ENCODE measurements at places on chromosomes 5 and 9. TPM values are rescaled to one million over a fixed set of nuclear protein-coding genes. Genes with fewer than 3 reads are reported as not detected.
A peak's percentile ranks its signal among the peaks of the same experiment; 100 is the strongest.

- no peak for DNase-seq
Observed at GRCh38 chr5:169013208-169013728, 287.7 kb downstream of the SLIT3 start.

GRCh38 chr5:131256507-131256823 is 7.4 kb upstream of the CDC42SE2 start:
- DNase-seq = no peak

GRCh38 chr5:139747583-139748504 is 47.8 kb upstream of the PSD2 start:
- peak; percentile 77 for DNase-seq

GRCh38 chr9:81858657-81859430 is 69.4 kb upstream of the SPATA31D4 start:
- DNase-seq = no peak

DNA sequence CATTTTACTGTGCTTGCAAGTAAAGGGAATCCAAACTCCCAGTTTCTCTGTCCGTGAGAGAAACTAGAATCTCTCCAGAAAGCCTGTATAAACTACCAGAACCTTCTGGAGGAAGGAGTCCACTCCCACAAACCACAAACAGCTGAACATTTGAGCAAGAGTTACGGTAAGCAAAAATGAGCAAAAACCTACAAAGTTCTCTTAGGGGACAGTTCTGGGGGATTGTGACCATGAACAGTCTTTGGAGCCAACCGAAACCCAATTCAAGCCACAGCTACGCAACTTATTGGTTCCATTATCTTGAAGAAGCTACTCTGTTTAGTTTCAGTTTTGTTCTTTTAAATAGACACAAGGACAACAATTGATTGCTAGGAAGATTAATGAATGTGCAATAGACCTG is 330.6 kb downstream of the ASTN2 start:
- no peak for DNase-seq

DNA sequence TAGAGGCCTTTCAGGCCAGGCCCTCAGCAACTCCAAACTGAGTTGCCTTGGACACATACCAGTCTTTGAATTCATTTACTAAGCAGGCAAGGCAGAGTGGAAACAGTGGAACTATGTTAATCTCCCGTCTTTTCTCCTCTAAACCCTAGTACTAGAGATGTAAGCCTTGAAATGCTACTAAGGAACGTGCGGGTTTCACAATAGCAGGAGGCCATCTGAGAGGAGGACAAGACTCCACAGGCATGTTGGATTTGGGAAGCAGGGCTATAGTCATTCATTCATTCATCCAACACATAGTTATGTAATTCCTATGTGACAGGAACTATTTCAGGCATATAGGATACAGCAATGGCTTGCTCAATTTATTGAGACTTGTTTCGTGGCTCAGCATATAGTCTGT is 3.3 kb upstream of the OCLN start:
- no peak for DNase-seq

GRCh38 chr9:129289883-129290282 is 111.8 kb upstream of the IER5L start:
- DNase-seq = no peak

DNA sequence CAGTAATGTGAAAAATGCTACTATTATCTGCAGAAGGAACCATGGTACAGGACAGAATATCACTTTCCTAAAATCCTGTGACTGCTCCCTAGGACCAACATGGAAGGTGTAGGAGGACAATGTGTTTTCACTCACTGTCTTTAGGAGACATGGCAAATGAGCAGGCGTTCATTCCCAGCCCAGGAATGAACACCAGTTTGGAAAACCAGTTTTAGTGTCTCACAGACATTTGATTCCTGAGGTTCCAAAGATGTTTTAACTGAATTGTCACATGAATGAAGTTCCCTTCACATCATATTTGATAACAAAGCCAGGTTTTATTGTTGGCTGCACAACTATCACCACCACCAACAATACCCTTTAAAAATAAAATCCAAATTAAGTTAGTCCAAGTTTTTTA is 178.2 kb downstream of the ENC1 start:
- no peak for DNase-seq

DNA sequence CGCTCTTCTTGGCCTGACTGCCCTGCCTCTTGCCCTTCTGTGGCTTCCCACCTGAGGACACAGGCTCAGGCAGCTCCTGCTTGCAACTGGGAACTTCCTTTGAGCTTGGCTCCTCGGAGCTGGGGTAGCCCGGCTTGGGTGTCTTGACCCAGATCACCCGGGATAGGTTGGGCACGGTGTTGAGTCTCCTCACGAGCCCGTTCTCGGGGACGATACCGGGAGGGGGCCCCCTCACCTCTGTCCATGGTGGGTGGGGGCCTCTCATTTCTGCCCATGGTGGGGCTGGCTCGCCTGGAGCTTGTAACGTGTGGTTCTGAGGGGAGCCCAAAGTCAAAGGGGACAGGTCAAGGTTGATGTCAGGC is 7.8 kb upstream of the DDX41 start:
- no peak for DNase-seq

DNA sequence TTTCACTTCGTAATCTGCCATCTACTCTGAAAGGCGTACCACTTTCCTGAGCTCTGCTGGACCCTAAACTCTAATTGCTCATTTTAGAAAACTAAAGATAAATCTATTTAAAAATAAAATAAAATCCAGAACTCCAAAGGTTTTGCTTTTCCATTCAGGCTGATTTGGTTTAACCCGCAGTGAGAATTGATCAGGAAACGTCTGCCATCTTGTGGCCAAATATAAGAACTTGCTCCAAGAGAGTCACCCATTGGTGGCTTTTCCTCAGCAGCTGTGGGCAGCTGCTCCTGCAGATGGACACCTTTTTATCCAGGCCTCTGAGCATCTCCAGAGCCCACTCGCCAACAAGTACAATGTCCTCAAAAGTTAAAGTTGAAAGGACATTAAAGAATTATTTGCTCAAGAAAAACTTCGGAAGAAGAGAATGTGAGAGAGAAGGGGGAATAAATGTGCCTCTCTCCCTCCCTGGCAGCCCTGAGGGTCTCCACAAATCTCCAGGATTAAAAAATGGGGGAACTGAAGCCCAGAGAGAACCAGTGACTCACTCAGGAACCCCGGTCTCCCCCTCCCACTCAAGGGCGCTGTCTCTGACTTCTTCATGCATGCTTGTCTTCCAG is 4.1 kb downstream of the SAXO1 start:
- peak; percentile 68 for DNase-seq

The CDC14B gene
- total RNA-seq = 5.8 TPM

The TAF11L3 gene
- total RNA-seq = not detected

The SHOC1 gene
- total RNA-seq = not detected

The RAB3C gene
- total RNA-seq = not detected

The TICAM2 gene
- 2.1 TPM for total RNA-seq

The SLC6A19 gene
- total RNA-seq = 1.6 TPM
